ENCODE measurements at places on chromosomes 7 and 10.

- DNase-seq, result no peak
Observed at GRCh38 chr7:45459476-45459875, 114.7 kb upstream of the ADCY1 start.

GRCh38 chr7:158827411-158828132 lies 1.7 kb downstream of the ESYT2 start:
- no peak for DNase-seq

GRCh38 chr7:49848211-49848841 lies 74.9 kb downstream of the VWC2 start:
- no peak for DNase-seq

DNA sequence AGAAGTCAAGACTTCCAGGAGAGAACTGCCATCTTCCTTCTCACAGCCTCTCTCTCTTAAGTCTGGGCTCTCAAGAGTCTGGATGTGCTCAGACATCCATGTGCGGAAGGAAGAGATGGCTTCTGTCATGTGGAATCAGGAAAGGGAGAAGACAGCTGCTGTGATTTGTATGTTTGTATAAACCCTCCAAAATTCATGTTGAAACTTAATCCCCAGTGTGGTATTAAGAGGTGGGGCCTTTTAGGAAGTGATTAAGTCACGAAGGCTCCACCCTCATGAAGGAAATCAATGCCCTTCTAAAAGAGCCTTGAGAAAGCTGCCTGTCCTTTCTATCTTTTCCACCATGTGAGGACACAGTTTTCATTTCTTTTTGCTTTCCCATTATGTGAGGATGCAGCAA lies 73.9 kb upstream of the PTN start:
- no peak for DNase-seq

- no peak for DNase-seq
Observed at GRCh38 chr7:39664057-39664456, 40.7 kb downstream of the RALA start.

DNA sequence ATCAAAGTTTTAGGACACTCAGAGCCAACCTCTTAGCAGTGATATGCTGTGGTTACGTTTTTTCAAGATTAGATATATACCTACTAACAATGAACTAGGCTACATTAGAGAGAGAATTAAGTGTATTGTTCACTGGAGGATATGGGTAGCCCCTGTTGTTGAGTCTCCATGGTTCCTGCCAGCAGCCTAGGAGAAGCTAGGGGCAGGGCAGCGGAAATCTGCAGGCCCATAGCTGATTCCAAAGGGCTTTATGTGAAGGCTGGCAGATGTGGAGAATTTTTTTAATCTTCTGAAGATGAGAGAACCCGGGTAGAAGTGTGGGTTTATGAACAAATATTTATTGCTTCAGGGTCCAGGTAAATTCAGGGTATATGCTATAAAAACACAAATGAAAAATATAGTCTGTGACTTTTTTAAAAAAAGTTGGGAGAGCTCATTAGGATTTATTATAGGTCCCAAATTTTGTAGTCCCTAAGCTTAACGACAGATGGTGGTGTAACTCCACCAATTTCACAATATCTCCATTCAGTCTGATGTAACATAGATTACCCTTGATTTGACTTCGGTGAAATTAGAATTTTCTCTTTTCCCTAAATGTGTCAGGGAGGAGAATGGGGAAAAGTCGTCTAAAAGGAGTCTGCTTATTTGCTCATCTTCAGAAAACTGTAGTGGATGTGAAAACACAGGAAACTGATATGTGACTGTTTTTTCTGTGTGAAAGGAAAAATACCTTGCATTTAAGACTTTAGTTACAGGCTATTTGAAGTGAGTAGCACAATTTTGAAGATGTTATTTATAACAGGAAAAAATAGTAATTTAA lies 163.0 kb upstream of the PPP1R3A start:
- no peak for DNase-seq

GRCh38 chr10:35214607-35215020 lies 88.0 kb downstream of the CREM start:
- DNase-seq, result no peak

DNA sequence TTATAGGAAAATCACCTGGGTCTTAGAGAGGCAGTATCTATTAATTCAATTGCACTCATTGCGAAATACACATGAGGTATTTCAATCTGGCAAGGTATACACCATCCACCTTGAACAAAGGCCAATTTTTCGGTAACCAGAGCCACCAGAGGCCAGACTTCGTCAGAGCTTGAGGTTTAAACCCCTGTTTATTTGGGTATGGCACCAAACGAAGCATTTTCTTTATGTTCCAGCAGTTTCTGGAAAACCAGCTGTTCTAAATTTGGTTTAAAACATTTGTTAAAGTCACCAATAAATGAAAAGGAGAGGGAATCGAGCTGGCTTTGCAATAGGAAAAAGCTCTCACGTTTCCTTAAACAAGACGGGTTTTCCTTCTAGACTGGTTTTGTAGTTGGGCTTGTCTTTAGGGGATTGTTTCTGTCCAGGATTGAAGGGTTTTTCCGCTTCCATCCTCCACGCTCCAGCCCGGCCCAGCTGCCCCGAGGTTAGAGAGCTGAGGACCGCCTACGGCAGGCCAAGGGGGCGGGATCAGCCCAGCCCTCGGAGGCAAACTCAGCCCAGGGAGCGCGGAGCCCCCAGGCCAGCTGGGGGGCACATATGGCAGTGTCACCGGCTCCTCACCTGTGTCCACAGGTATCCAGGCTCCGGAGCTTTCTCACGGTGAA lies 539.4 kb upstream of the MGMT start:
- no peak for DNase-seq

GRCh38 chr7:116534790-116535189 lies 10.0 kb downstream of the CAV1 start:
- DNase-seq, result no peak

DNA sequence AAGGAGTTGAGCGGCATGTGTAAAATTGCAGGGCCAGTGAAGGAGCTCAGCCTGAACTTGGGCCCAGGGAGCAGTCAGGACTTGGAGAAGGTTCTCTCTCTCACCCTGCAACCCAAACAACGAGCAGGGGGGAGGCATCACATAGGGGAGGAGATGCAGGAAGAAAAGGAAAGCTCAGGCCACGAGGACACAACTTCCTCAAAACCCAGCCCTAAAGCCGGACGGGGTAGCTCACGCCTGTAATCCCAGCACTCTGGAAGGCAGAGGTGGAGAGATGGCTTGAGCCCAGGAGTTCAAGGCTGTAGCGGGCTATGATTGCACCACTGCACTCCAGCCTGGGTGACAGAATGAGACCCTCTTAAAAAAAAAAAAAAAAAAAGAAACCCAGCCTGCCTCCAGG lies 629.1 kb downstream of the PARD3 start:
- DNase-seq, result no peak

DNA sequence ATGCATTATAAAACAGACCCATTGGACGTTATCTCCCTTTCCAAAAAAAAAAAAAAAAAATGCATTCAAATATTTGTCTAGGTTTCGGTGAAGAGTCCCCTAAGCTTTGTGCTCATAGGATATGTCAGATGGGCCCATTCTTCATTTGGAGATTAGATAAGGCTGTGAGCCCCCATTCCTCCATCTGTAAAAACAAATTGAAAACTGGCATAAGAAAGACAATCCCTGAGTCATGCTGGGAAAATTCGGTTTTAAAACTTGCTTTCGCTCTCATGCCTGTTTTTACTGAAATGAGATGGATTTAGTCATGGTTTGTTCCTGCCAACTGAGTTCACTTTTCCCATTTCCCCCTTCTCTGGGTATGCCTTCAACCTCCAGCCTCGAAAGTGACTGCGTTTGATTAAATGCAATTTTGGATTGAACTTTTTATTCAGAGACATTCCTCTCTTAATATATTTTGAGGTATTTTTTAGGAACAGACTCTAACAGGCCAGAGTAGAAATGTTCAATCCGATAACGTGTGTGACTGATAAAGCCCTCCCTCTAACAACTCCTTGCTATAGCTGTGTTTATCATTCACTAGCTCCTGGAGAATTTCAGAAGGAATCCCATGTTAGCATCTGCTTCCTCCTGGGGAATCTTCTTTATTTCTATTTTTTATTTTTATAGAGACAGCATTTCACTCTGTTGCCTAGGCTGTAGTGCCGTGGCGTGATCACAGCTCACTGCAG lies 190.9 kb upstream of the LYZL2 start:
- DNase-seq, result no peak

GRCh38 chr7:127365164-127365956 lies 27.1 kb downstream of the ZNF800 start:
- DNase-seq, result no peak

DNA sequence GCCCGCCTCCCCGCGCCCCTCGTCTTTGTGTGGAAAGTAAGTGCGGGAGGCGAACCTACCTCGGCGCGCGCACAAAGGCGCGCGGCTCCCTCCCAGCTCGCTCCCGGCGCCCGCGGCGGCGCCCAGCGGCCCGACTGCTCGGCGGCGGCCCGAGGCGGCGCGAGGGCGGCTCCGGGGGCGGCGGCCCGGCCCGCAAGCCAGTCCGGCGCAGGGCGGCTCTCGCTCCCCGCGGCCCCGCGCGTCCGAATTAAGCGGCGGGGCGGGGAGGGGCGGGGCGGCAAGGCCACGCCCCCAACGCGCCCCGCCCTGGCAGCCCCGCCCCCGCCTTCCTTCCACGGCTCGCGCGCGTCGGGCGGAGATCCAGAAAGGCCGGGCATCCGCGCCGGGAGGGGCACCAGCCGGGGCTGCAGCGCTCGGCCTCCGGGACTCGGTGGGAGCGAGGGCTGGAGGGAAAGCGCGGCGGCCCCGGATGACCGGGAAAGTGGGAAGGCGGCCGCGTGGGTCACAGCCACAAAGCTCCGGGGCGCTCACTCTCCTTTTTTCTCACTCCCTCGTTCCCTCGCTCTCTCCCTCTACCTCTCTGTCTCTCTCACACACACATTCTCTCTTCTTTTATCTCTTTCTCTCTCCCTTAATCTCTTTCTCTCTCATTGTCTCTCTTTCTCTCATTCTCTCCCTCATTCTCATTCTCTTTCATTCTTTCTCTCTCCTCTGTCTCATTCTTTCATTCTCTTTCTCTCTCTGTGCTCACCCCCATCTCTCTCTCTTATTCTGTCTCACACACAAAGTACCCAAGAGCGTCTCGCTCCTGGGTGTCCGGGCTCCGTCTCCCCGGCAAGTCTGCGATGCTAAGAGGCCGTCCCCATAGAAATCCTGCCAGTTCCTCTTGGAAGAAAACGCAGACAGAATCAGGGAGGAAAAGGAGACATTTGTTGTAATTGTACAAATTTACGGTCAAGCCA lies 170.2 kb downstream of the FAM107B start:
- DNase-seq, result peak; percentile 60

DNA sequence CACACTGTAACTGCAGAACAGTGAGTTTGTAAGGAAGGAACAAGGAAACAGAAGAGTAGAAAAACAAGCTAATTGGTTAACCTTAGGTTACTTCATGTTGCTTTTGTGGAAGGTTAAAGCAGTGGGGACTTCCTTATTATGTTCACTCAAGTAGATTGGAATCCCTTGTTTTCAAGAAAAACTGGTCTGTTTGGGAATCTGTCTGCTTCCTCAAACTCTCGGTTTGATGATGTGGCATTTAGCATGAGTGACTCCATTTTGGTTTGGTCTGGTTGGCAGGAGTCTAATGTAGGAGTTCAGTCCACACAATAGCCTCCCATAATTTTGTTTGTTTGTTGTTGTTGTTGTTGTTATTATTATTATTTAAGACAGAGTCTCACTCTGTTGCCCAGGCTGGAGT lies 3.8 kb upstream of the TRIM56 start:
- no peak for DNase-seq

DNA sequence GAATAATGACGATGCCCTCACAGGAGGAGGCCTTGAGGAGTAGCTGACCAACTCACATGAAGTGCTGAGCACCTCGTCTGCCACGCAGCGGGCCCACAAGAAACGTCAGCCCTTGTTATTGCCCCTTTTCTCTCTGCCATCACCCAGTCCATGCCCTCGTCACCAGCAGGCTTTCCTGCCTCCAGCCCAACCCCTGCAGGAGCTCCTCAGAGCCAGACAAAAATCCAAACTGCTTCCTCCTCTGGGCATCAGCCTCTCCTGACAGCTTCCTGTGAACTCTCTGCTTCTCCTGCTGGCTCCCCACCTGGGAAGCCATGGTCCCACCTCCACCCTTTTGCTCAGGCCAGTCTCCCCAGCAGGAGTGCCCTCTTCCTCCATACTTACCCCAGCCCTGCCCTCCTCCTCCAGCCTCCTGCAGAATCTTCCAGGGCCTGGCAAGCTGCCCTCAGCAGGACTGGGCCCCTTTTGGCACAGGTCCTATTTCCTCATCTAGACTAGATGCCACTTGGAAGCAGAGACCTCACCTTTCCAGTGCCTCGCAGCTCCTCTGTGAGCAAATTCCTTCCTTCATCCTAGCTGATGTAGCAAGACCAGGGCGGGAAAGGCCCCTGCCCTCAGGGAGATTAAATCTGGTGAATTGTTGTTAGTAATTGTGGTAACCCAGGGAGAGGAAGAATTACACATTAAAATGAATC lies 115.1 kb downstream of the C10orf105 start:
- DNase-seq, result no peak

DNA sequence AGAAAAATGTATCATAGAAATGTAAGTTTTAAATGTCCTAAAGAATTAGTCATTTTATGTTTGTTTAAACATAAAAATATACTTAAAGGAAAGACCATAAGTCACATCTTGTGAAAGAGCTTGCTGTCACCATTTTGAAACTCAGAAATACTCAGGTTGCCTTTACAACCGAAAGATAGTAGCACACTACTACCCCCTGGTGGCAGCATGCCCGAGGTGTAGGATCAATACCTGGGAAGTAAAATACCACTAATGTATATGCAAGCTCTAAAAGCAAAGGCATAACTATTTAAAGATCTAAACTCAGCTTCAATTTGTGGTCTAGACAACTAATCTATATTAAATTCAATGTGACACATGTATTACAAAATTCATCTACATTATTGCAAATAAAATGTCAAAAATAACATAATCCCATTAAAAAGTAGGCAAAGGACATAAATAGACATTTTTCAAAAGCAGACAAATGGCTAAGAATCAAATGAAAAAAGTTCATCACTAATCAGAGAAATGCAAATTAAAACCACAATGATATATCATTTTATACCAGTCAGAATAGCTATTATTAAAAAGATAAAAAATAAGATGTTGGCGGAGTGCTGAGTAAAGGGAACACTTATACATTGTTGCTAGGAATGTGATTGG lies 47.7 kb upstream of the FGL2 start:
- peak; percentile 79 for DNase-seq

- DNase-seq, result no peak
Observed at GRCh38 chr10:3364768-3365480, 192.3 kb upstream of the PITRM1 start.

DNA sequence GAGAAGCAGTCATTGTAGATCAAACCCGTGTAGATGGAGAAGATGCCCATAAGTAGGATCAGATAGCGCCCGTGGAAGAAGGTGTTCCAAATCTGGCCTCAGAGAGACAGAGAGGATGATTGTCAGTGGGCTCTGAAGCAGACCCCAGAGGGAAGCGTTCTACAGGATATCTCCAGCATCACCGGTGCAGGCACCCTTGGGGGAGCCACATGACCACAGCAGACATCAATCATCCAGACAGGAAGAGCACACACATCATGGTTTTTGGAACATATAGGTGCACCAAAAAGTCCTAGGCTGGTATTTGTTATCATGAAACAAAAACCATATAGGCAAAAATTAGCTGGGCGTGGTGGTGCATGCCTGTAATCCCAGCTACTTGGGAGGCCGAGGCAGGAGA lies 44.0 kb upstream of the SVOPL start:
- DNase-seq, result no peak
